MG63 (cell line): ENCODE measurements at places on chromosomes 16 and 17. TPM values are rescaled to one million over a fixed set of nuclear protein-coding genes. Genes with fewer than 3 reads are reported as not detected.

The GAS2L2 gene
- not detected in 2 replicates for total RNA-seq

The ABCA8 gene
- 1.8 and 10.0 TPM in 2 replicates for total RNA-seq

The TBC1D3B gene
- total RNA-seq = not detected in 2 replicates

The KCNH6 gene
- not detected in 2 replicates for total RNA-seq

The GPRC5B gene
- total RNA-seq = 5.3 and 6.4 TPM in 2 replicates

The RDM1 gene
- 0.89 and 2.5 TPM in 2 replicates for total RNA-seq

The KRT36 gene
- total RNA-seq = 0.20 TPM in 1 of 2 replicates, not detected in the other

The DRC3 gene
- total RNA-seq = 1.3 TPM in 1 of 2 replicates, not detected in the other

The SMIM5 gene
- total RNA-seq = 0.69 TPM in 1 of 2 replicates, not detected in the other

The TMEM106A gene
- total RNA-seq = 0.10 and 0.99 TPM in 2 replicates

The RAB11FIP4 gene
- 1.4 and 5.3 TPM in 2 replicates for total RNA-seq

The MBTD1 gene
- total RNA-seq = 4.8 and 8.9 TPM in 2 replicates

The KRTAP9-8 gene
- total RNA-seq = not detected in 2 replicates

The NLGN2 gene
- 0.54 and 1.0 TPM in 2 replicates for total RNA-seq

The IL17C gene
- total RNA-seq = not detected in 2 replicates

The SULT1A2 gene
- not detected in 2 replicates for total RNA-seq

The KRT33A gene
- total RNA-seq = not detected in 2 replicates

The RSKR gene
- total RNA-seq = 0.79 and 1.3 TPM in 2 replicates

The CLEC10A gene
- not detected in 2 replicates for total RNA-seq

The MEFV gene
- 0.07 TPM in 1 of 2 replicates, not detected in the other for total RNA-seq

The CCL1 gene
- total RNA-seq = not detected in 2 replicates

The DNAI2 gene
- total RNA-seq = not detected in 2 replicates

The NOTUM gene
- 0.66 TPM in 1 of 2 replicates, not detected in the other for total RNA-seq

The CTF1 gene
- not detected in 2 replicates for total RNA-seq

The MT4 gene
- total RNA-seq = not detected in 2 replicates

The EVPLL gene
- total RNA-seq = not detected in 2 replicates

The CCDC92B gene
- not detected in 2 replicates for total RNA-seq

The NLE1 gene
- total RNA-seq = 25.6 and 71.4 TPM in 2 replicates

The RAPGEFL1 gene
- 0.27 and 2.0 TPM in 2 replicates for total RNA-seq

The RAB40C gene
- 12.4 and 20.8 TPM in 2 replicates for total RNA-seq

The METTL2A gene
- 25.4 and 46.0 TPM in 2 replicates for total RNA-seq

The ERN1 gene
- 3.0 and 6.9 TPM in 2 replicates for total RNA-seq

The OMG gene
- total RNA-seq = not detected in 2 replicates

The NACA2 gene
- 0.43 TPM in 1 of 2 replicates, not detected in the other for total RNA-seq

The LGALS9 gene
- 1.2 and 1.8 TPM in 2 replicates for total RNA-seq
